ENCODE measurements at places on chromosomes 2 and 18.

GRCh38 chr18:31203096-31203793 lies 40.6 kb upstream of the DSC1 start:
- no peak for DNase-seq

- no peak for DNase-seq
Observed at GRCh38 chr2:88959480-88960204, 268.2 kb downstream of the RPIA start.

- DNase-seq: no peak
Observed at GRCh38 chr2:455015-455705, 167.3 kb upstream of the ALKAL2 start.

GRCh38 chr2:230939691-230940470 lies 14.8 kb upstream of the GPR55 start:
- DNase-seq: no peak

- no peak for DNase-seq
Observed at GRCh38 chr2:15749460-15750432, 158.1 kb downstream of the DDX1 start.

Data from T-helper 2 cell treated with Interferon-gamma antibody and Interleukin-4, amounts not matched to agents 5 μg/mL and 100 μg/mL, for 36 hours (primary cell).